ENCODE measurements at places on chromosomes 6 and 20. TPM values are rescaled to one million over a fixed set of nuclear protein-coding genes. Genes with fewer than 3 reads are reported as not detected.

DNA sequence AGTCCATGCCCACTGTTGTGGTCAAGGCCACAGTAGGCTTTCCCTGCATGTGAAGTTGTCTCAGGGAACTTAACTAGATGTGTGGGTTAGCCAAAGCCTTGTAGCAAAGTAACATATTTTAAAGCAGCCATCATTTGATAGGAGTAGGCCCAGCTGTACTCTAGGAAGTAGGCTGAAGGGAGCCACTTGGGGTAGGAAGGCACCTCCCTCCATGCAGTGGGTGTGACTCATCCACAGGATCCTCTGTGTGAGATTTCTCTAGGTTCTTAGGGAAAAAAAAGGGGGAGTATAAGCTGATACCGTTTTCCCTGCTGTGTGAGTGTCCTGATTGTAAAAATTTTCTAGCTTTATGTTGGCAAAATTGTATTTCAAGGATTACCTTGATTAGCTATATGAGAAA is 44.7 kb downstream of the VAPB start:
- H3K4me3 ChIP-seq: no peak overlapping the region
- H3K27ac ChIP-seq: no peak overlapping the region
- no peaks in the 10 kb centered on the region for H3K27me3 ChIP-seq
- peaks cover 6% of the 10 kb centered on the region for H3K36me3 ChIP-seq

The SLC35D3 gene
- not detected for polyA plus RNA-seq

DNA sequence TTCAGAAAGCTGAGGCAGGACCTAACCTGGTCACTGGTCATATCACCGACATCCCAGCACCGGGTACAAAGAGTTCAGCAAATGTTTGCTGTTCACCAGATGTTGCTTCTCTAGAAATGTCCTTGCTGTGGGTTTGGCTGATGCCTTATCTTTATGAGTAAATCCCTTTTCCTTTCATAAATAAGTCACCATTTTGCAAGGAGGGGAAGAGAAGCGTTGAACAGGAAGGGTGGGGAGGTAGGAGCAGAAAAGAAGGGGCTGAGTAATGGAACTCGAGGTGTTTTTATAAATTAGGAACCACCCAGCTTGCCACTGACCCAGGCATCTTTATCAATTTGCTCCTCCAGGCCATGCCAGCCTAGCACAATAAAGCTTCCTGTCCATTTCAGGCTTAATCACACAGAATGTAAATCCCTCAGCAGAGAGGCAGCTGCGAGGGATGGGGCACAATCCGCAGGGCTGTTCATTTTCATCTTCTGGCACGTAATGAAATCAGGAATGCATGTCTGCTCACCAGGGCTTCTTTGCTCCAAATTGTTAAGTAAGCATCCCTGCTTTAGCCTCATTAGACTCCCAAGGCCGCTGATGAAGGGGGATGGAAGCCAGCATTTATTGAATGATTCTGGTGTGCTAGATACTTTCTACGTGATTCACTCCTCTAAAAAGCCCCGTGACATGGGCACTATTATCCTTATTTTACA is 371.9 kb upstream of the CHD6 start:
- H3K36me3 ChIP-seq: no peaks in the 10 kb centered on the region
- H3K4me3 ChIP-seq: no peak overlapping the region
- H3K4me1 ChIP-seq: no peaks in the 10 kb centered on the region

- no peaks in the 10 kb centered on the region for H3K4me1 ChIP-seq
- no peak overlapping the region for H3K27ac ChIP-seq
- no peaks in the 10 kb centered on the region for H3K27me3 ChIP-seq
- DNase-seq: no peak
- no peaks in the 10 kb centered on the region for H3K36me3 ChIP-seq
- no peak overlapping the region for H3K4me3 ChIP-seq
Measured at GRCh38 chr20:4838526-4838925, 116.8 kb downstream of the PRND start.

DNA sequence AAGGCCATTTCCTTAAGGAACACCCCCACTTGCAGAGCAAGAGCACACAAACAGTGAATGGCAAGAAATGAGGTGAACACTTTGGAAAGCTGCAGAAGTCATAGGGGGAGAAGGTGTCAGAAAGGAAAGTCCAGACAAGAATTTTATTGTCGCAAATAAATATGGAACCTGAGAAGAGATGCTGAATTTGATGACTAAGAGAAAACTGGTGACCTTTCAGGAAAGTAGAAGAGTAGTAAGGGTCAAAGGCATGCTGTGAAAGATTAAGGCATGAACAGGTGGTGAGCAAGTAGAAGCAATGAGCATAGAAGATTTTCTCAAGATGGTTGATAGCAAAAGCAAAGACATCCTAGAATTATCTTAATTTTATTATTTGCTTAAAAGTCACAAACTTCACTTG is 194.2 kb downstream of the KCNQ5 start:
- no peak overlapping the region for H3K4me3 ChIP-seq
- H3K36me3 ChIP-seq: no peaks in the 10 kb centered on the region
- peaks cover 4% of the 10 kb centered on the region for H3K4me1 ChIP-seq
- DNase-seq: no peak
- H3K27me3 ChIP-seq: no peaks in the 10 kb centered on the region
- H3K27ac ChIP-seq: no peak overlapping the region

DNA sequence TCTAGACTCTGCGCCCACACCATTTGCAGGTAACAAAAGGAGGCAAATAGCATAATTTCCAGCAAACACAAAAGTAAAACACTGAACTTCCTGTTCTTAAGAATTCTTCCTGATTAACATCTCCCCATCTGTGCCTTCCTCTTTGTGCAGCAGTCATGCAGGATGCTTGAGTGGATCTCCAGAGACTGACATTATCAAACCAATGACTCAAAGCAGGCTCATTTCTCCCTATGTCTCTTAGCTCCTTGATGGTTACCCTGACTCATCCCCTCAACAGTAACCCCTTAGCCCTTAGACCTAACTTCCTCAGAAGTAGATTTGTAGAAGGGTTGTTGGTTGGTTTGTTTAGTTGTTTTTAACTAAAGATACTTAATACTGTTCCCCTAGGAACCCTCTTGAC is 137.0 kb upstream of the RIN2 start:
- H3K36me3 ChIP-seq: no peaks in the 10 kb centered on the region
- DNase-seq: no peak
- H3K4me1 ChIP-seq: no peaks in the 10 kb centered on the region

DNA sequence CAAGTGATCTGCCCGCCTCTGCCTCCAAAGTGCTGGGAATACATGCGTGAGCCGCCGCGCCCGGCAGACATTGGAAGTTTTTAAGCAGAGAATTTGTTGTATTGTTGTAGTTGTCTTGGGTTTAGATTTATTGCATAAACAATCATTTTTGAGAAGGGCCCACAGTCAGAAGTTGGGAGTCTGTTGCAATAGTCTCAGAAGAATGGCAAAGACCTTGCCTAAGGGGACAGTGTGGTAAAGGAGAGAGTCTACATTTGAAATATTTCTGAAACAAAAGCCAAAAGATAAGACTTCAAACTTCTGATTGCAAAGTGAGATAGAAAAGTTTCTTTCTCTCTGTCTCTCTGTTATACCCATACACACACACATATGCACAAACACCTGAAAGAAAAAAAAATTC is 22.5 kb downstream of the HFE start:
- no peak for DNase-seq
- no peaks in the 10 kb centered on the region for H3K36me3 ChIP-seq
- H3K4me3 ChIP-seq: no peak overlapping the region

The GGTLC1 gene
- not detected for polyA plus RNA-seq

The MUC22 gene
- polyA plus RNA-seq: not detected

The OOEP gene
- not detected for polyA plus RNA-seq

The HAO1 gene
- not detected for polyA plus RNA-seq

DNA sequence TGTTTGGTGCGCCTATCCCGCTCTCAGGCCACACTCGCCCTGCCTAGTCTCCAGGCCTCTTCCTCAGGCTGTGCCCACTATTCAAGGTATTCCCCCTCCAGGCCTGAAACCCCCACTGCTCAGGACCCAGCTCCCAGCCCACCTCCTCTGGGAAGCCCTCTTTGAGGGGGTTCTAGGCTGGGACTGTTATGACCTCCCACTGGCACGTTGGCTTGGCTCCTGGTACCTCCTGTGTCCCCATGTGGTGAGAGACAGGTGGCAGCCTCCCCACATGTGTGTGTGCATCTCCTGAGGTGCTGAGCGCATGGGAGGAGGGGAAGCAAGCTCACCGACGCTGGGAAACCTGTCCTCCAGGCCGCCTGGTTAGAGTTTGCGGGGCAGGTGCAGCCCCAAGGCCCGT is 82.5 kb downstream of the EDN3 start:
- no peaks in the 10 kb centered on the region for H3K27me3 ChIP-seq
- no peak overlapping the region for H3K4me3 ChIP-seq
- no peak for DNase-seq
- no peak overlapping the region for H3K27ac ChIP-seq

The TBX18 gene
- polyA plus RNA-seq: not detected

GRCh38 chr6:41049955-41050354 is 3.0 kb upstream of the APOBEC2 start:
- no peaks in the 10 kb centered on the region for H3K27me3 ChIP-seq
- H3K36me3 ChIP-seq: no peaks in the 10 kb centered on the region
- H3K4me1 ChIP-seq: peaks cover 18% of the 10 kb centered on the region
- no peak overlapping the region for H3K4me3 ChIP-seq
- no peak for DNase-seq

The KCNB1 gene
- not detected for polyA plus RNA-seq

The USP49 gene
- polyA plus RNA-seq: 0.59 TPM

DNA sequence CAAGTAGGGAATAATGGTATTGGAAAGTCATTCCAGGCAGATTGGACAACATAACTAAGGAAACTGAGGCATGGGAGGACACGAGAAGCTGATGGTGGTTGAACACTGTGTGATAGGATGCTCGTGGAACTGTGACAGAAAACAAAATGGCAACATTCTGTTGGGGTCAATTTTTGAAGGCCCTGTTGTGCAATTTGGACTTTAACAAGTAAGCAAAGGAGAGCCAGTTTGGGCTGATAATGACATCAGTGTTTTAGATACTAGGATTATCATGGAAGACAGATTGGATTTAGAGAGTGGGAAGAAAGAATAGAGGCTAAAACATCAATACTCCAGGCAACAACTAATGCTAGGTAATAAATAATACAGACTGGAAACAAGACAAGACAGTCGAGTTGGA is 53.1 kb downstream of the PRKN start:
- no peak overlapping the region for H3K27ac ChIP-seq
- no peaks in the 10 kb centered on the region for H3K27me3 ChIP-seq
- H3K4me3 ChIP-seq: no peak overlapping the region
- DNase-seq: no peak
- H3K36me3 ChIP-seq: no peaks in the 10 kb centered on the region

GRCh38 chr6:3228046-3228671 is 706 bp upstream of the TUBB2B start:
- DNase-seq: no peak
- H3K27me3 ChIP-seq: peaks cover 67% of the 10 kb centered on the region
- H3K27ac ChIP-seq: no peak overlapping the region
- H3K4me1 ChIP-seq: peaks cover 58% of the 10 kb centered on the region

- no peaks in the 10 kb centered on the region for H3K4me1 ChIP-seq
- H3K27ac ChIP-seq: no peak overlapping the region
- no peaks in the 10 kb centered on the region for H3K27me3 ChIP-seq
- peaks cover 41% of the 10 kb centered on the region for H3K36me3 ChIP-seq
Measured at GRCh38 chr6:170347091-170347490, 40.5 kb downstream of the FAM120B start.

DNA sequence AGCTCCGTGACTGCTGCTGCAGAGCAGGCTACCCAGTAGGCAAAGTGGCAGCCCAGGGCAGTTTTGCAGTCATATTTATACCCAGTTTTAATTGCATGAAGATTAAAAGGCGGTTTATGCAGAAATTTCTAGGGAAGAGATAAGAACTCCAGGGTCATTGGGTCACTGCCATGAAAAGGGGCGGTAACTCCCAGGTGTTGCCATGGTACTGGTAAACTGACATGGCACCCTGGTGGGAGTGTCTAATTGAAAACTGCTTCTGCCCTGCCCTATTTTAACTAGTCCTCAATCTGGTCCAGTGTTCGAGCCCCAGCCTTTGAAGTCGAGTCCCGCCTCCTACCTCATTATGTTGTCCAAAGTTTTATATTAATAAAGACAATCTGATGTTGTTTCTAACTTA is 75.0 kb upstream of the FUCA2 start:
- no peak for DNase-seq
- no peaks in the 10 kb centered on the region for H3K27me3 ChIP-seq
- no peak overlapping the region for H3K27ac ChIP-seq
- no peak overlapping the region for H3K4me3 ChIP-seq
- H3K36me3 ChIP-seq: no peaks in the 10 kb centered on the region

DNA sequence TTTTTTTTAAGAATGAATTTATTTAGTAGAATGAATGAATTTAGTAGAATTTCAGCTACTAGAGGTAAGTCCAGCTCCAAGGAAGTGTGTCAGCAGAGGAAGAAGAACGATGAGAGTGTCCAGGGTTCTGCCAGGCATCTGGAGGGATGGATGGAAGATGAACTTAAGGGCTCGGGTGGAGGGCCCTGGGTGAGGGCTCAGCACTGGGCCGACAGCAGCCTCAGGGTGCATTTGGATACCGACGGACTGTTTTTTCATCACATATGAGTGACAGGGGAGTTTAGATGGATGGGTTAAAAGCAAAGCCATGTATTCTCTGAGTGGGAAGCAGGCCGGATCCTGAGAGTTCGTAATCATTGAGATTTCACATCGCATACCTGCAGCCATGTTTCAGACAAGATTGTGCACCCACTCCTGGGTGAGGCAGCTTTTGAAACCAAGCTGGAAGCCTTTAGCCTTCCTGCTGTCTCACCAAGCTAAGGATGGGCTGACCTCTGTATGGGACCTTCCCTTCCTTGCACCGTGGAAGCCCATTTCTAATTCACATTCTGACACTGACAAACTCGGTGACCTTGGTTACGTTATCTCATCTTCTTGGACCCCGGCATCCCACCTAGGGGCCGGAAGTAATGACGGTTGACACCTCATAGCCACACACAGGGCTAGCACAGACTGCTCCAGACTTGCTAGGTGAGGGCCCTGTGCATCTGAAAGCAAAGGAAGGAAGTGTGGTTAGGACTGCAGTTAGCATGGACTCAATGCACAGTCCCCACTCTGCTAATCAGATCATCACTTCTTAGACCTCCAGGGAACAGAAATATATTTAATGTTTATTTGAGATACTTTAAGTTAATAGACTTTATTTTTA is 228.5 kb downstream of the SLC24A3 start:
- no peaks in the 10 kb centered on the region for H3K36me3 ChIP-seq
- no peaks in the 10 kb centered on the region for H3K4me1 ChIP-seq
- H3K27ac ChIP-seq: no peak overlapping the region

DNA sequence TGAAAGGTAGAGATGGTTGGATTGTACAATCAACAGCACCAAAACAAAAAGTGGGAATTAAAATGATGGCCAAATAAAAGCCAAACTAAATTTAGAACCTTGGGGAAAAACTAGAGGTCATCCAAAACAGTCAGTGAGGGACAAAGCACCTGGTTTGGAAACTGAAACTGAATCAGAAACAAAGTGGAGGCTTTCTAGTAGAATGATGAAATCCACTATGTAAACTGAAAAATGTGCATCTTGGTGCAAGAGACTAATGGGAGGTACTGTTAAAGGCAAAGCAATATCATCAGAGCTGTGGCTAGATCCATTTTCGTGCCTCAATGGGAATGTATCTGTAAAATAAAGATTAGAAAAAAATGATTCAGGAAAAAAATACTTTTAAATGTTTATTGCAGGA is 380.0 kb upstream of the GJE1 start:
- H3K4me1 ChIP-seq: no peaks in the 10 kb centered on the region
- no peaks in the 10 kb centered on the region for H3K36me3 ChIP-seq
- no peaks in the 10 kb centered on the region for H3K27me3 ChIP-seq
- H3K27ac ChIP-seq: no peak overlapping the region
